NCI-H774 (cell line): ENCODE measurements at places on chromosomes 6 and 20.
A peak's percentile ranks its signal among the peaks of the same experiment; 100 is the strongest.

GRCh38 chr6:397056-397455, 5.5 kb downstream of the IRF4 start:
- DNase-seq, result no peak

GRCh38 chr20:12916699-12917098, 92.1 kb upstream of the SPTLC3 start:
- no peak for DNase-seq

DNA sequence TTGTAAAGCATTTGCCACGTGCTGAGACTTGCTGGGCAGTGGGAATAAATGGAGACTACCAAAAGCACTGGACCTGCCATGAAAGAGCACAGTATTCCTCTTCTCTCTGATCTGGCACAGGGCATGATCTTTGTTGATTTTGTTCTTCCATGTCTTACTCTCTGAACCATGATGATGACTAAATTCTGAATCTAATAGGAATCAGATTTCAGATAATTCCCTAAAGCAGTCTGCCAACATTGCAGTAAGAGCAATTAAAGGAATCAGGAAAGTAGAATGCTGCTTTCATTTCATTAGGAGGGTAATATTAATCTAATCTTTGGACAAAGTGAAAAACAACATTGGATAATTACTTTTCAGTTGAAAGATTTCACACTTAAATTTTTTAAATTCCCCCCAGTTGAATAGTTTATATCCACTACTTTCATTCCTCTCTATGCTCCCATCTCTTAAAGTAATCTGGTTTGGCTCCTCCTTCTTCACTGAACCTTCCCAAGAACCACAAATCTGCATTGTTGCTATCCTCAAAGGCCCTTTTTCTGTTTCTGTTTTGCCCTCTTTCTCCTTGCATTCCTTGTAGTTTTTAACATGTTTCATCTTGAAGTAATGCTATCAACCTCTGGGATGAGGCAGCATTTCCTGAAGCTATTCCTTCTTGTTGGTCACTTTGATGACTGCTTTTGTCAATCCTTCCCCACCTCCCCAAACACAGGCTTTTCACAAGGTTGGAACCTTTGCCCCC, 243.2 kb upstream of the TENT5A start:
- no peak for DNase-seq

- no peak for DNase-seq
Observed at GRCh38 chr20:33687993-33688937, 2.1 kb upstream of the E2F1 start.

DNA sequence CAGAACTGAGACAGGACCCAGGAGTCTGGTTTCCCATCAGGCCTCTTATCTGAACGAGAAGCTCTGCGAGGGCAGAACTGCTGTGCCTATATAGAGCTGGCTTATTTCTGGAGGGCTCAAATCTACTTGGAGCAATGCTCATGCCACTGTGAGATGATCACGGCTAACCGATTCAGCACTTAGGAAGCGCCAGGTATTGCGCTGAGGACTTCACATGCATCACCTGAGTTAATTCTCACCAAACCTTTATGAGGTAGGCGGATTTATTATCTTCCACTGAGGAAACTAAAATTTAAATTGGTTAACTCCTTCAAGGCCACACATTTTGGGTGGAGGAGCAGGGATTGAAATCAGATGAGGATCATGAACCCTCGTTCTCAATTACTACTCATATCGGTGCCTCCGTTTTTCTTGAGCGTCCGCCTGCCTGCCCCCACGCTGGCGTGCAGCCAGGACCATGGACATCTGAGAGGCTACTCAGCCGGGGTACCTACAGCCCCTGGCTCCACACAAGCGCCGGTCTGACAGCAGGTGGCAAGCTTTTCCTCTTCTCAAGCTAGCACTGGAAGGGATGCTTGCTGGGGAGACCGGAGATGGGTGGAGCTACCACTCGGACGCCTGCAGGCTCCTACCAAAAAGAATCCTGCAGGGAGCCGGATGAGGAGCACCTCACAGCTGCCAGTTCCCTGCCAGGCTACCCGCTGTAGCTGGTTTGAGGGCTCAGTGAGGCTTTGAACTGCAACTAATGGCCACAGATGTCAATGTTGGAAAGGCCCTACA, 1.0 kb upstream of the PCIF1 start:
- DNase-seq, result peak; percentile 59

DNA sequence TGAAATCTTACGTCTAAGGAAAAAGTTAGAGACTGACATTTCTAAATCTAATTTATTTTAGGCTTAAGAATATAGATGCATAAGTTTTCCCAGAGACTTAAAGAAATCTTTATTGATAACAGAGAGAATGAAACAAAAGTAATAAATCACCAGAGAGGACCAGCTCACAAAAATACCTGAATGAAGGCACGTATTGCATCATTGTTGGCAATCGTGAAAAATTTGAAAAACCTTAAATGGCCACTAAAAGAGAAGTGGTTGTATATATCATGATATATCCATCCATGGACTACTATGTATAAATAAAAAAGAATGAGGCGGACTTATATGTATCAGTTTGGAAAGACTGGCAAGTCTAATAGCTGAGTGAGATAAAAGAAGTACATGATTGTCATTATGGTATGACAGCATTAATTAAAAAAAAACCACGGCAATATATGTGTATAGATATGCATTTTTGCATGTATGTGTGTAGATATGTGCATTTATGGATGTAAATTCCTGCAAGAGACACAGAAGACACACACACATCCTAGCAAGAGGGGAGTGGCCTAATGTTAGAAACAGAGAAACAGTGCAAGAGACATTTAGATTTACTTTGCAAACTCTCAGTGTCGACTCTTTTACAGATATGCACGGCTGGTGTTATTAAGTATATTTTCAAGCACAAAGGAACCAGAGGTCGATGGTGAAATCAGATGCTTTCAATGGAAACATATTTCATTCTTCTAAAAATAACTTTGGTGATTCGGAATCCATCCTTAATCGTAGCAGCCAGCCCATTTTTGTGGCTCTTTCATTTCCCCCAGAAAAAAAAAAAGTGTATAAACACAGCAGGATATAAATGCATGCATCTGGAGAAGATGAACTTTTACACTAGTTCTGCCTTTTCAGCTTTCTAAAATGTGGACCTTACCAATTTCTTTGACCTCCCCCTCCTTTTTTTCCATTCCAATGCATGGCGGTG, 156.1 kb upstream of the SALL4 start:
- DNase-seq, result no peak
